ENCODE measurements at places on chromosomes 13 and 19. TPM values are rescaled to one million over a fixed set of nuclear protein-coding genes. Genes with fewer than 3 reads are reported as not detected.

GRCh38 chr19:317710-318508, 26.7 kb downstream of the MIER2 start:
- no peak overlapping the region for H3K4me3 ChIP-seq
- peaks cover 55% of the 10 kb centered on the region for H3K36me3 ChIP-seq
- H3K4me1 ChIP-seq = no peaks in the 10 kb centered on the region

GRCh38 chr19:46571495-46571894, 29.6 kb upstream of the CALM3 start:
- no peak overlapping the region for H3K4me3 ChIP-seq
- no peaks in the 10 kb centered on the region for H3K36me3 ChIP-seq
- H3K27ac ChIP-seq = no peak overlapping the region
- no peak for DNase-seq

Gene NXNL1
- not detected for polyA plus RNA-seq

Gene KLF2
- 34.4 TPM for polyA plus RNA-seq

- no peaks in the 10 kb centered on the region for H3K36me3 ChIP-seq
- peak overlapping the region; percentile 35 for H3K4me3 ChIP-seq
- H3K4me1 ChIP-seq = peaks cover 1% of the 10 kb centered on the region
These were observed 16.1 kb upstream of the USP29 start for GRCh38 chr19:57103573-57104277.

DNA sequence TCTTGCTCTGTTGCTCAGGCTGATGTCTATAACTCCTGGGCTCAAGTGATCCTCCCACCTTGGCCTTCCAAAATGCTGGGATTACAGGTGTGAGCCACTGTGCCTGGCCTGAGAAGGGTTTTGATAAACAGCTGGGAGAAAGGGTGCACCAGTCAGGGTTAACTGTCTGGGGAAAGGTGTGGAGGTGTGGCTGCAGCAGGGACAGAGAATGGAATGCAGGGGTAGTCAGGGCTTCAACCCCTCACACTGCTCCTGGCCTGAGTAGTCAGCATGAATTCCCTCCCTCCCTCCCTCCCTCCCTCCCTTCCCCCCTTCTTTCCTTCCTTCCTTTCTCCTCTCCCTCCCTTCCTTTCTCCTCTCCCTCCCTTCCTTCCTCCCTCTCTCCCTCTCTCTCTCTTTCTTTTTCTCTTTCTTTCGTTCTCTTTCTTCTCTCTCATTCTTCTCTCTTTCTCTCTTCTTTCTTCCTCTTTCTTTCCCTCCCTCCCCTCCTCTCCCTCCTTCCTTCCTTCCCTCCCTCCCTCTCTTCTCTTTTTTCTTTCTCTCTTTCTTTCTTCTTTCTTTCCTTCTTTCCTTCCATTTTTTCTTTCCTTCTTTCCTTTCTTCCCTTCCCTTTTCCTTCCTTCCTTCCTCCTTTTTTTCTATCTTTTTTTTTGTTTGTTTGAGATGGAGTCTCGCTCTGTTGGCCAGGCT, 16.0 kb downstream of the MYO1F start:
- no peak for DNase-seq
- no peak overlapping the region for H3K27ac ChIP-seq
- no peak overlapping the region for H3K4me3 ChIP-seq
- no peaks in the 10 kb centered on the region for H3K27me3 ChIP-seq
- no peaks in the 10 kb centered on the region for H3K4me1 ChIP-seq

DNA sequence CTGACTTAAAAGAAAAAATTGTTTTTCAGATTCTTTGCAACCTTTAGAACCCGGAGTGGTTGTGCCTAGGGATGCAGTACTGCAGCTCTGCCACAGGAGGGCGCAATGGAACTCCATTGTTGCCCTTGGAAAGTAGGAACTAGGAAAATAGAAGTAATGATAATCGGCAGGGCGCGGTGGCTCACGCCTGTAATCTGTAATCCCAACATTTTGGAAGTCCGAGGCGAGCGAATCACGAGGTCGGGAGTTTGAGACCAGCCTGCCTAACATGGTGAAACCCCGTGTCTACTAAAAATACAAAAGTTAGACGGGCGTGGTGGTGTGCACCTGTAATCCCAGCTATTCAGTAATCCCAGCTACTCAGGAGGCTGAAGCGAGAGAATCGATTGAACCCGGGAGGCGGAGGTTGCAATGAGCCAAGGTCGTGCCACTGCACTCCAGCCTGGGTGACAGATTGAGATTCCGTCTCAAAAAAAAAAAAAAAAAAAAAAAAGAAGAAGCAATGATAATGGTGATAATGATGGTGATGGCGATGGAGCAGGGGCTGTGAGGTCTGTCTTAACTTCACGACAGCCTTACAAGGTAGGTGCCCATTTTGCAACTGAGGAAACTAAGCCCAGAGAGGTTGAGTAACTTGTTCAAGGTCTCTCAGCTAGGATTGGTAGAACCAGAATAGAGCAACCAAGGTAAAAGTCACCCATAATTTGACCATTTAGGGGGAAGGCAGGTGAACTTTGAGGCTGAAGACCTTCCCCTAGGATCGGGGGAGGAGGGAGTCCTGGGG, 5.5 kb upstream of the ADAMTS10 start:
- peak; percentile 55 for DNase-seq
- H3K4me3 ChIP-seq = no peak overlapping the region
- H3K36me3 ChIP-seq = no peaks in the 10 kb centered on the region

Gene CCDC70
- polyA plus RNA-seq = not detected

Gene KLK14
- not detected for polyA plus RNA-seq
